ENCODE measurements at places on chromosomes 16 and 17. TPM values are rescaled to one million over a fixed set of nuclear protein-coding genes. Genes with fewer than 3 reads are reported as not detected.

CYGB gene
- 12.8 TPM for total RNA-seq

P3H4 gene
- total RNA-seq: 39.7 TPM

CHRNE gene
- 1.5 TPM for total RNA-seq

CACNG5 gene
- not detected for total RNA-seq

ATP2A3 gene
- 2.5 TPM for total RNA-seq

PRAC2 gene
- not detected for total RNA-seq

DRC3 gene
- total RNA-seq: 1.6 TPM

All from muscle of leg (tissue), 16 donors.